Heart right ventricle (tissue), 16 donors: ENCODE measurements at places on chromosomes 11 and 22. TPM values are rescaled to one million over a fixed set of nuclear protein-coding genes. Genes with fewer than 3 reads are reported as not detected.

ZNF408 gene
- total RNA-seq: 6.9 TPM

WT1 gene
- total RNA-seq: 2.7 TPM

CAPRIN1 gene
- 111 TPM for total RNA-seq

MUC6 gene
- not detected for total RNA-seq

ANKRD13D gene
- total RNA-seq: 15.6 TPM

OR8D4 gene
- not detected for total RNA-seq
